ENCODE measurements at places on chromosomes 1 and 21. TPM values are rescaled to one million over a fixed set of nuclear protein-coding genes. Genes with fewer than 3 reads are reported as not detected.

The HSD3B1 gene
- total RNA-seq, result not detected

The ADCY10 gene
- total RNA-seq, result 0.05 TPM

The FNDC10 gene
- 3.6 TPM for total RNA-seq

The AMY1A gene
- not detected for total RNA-seq

The OR10R2 gene
- not detected for total RNA-seq

The LINGO4 gene
- not detected for total RNA-seq

The DNALI1 gene
- total RNA-seq, result not detected

The CELA2A gene
- total RNA-seq, result not detected

The COL24A1 gene
- 0.04 TPM for total RNA-seq

The CYP4Z1 gene
- not detected for total RNA-seq

The FAM72D gene
- total RNA-seq, result 11.4 TPM

The CLDN19 gene
- total RNA-seq, result not detected

The DRAXIN gene
- not detected for total RNA-seq

The PRAMEF1 gene
- total RNA-seq, result not detected

The EDN2 gene
- total RNA-seq, result not detected

The IRF2BP2 gene
- 52.1 TPM for total RNA-seq

The RPL5 gene
- total RNA-seq, result 1,327 TPM

The HMCN1 gene
- 40.1 TPM for total RNA-seq

The SERPINC1 gene
- not detected for total RNA-seq

The FMO1 gene
- total RNA-seq, result not detected

The C1QB gene
- not detected for total RNA-seq

The RNU1-3 gene
- under 0.01 TPM for total RNA-seq

The FCN3 gene
- not detected for total RNA-seq

The HENMT1 gene
- 2.2 TPM for total RNA-seq

The NDUFV3 gene
- total RNA-seq, result 41.5 TPM

The RNF186 gene
- total RNA-seq, result not detected

The C1orf87 gene
- total RNA-seq, result not detected

The LCE2A gene
- not detected for total RNA-seq

The CASP9 gene
- 9.0 TPM for total RNA-seq

The NBPF11 gene
- total RNA-seq, result 7.2 TPM

The KLHDC7A gene
- 0.03 TPM for total RNA-seq

The RYR2 gene
- total RNA-seq, result 8.0 TPM

The RGL1 gene
- 4.8 TPM for total RNA-seq

The LY9 gene
- total RNA-seq, result not detected

The S100A5 gene
- 2.3 TPM for total RNA-seq

The TTC22 gene
- not detected for total RNA-seq

The S100A14 gene
- 1.8 TPM for total RNA-seq

The FMO4 gene
- 0.72 TPM for total RNA-seq

The KIAA0319L gene
- 43.1 TPM for total RNA-seq

The CLCA1 gene
- total RNA-seq, result not detected

The TMEM81 gene
- total RNA-seq, result 1.8 TPM

The AVPR1B gene
- total RNA-seq, result not detected
